Myocyte (in vitro differentiated cells): ENCODE measurements at places on chromosomes 2 and 18.

DNA sequence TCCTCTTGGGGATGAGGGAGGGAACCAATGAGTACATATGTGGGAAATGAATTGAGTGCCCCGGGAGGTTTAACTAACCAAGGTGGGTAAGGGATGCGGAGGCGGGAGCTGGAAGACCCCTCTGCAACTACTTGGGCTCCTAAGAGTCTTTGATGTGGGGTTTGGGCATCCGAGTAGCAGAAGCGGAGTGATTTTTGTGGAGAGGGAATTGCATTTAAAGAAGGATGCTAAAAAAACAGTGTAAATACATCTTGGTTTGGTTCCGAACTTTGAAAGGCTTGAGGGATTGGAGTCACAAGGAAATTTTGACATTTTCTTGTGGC, 215.7 kb downstream of the MCFD2 start:
- peak; percentile 13 for DNase-seq

DNA sequence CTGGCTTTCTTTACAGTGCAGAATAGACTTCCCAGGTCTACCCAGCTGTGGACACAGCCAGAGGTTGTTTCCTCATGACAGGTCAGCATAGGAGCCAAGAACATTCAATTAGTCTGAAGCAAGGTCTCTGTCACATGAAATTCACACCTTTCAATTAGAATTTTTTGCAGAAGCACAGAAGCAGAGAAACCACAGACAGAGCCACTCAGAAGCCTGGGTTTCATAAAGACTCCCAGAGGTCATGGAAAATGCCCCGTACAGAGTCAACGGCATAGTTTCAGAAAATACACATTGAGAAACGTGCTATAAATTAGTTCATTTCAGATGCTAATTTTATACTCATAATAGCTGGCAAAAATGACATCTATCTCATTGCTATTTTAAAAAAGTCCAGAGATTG, 87.0 kb upstream of the TMEM200C start:
- DNase-seq, result no peak

DNA sequence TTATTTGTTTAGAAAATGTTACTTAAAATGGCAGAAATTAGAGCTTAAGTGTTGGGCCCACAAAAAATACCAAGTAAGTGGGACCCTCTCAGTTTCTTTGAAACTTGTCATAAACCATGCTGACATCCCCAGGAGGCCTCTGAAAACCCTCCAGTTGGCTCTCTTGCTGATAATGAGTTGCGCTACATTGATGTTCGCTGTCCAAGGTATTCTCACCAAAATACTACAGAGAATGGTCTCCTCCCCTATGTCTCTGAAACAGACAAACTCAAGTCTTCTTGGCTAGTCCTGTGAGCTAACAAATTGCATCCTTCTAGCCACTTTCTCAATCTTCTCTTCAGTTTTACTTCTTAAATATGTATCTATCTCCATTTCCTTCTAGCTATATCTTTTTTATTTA, 669.4 kb downstream of the IRS1 start:
- DNase-seq, result peak; percentile 56

GRCh38 chr2:216375286-216375685, 3.0 kb upstream of the MARCHF4 start:
- no peak for DNase-seq

DNA sequence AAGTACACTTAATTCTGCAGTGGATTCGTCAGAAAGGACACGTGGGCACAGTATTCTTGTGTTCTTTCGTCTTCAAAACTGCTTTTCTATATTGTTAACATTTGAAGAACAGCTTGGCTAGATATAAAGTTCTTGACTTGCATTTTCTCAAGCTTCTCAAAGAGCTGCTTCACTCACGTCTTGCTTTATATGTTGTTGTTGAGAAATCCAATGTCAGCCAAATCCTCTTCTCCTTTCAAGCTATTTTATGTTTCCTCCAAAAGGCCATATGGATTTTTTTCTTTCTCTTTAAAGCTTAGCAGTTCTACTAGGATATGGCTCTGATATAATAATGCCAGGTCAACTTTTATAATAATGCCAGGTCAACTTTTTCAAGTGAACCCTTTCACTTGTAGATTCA, 65.5 kb upstream of the CYP1B1 start:
- no peak for DNase-seq

- DNase-seq, result peak; percentile 95
Observed at GRCh38 chr2:38723173-38723572, 28.0 kb downstream of the SRSF7 start.

GRCh38 chr18:67864677-67865340, 348.3 kb upstream of the DSEL start:
- DNase-seq, result peak; percentile 13

DNA sequence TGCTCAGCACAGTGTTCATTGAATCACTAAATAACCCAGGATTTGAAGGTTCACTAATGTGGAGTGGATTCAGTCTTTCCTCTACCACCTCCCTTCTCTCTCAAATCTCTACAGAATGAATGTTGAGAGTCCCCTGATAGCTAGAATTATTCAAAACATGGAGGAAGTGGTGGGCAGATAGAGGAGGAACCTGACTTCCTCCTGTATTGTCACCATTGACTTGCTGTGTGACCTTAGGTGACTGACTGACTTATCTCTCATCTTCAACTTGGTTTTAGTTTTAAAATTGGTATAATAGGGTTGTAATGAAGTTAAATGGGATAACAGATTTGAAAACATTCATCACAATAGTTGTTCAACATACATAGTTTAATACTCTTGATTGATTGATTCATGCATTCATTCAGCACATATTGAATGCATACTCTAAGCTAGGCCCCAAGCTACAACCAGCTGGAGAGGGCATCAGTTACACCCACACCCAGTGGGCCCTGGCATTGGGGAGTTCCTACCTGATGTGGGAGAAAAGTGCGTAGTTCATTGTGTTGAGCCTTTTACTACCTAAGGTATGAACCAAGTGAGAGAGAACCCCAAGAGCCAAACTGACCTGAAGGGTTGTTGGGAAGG, 96.0 kb downstream of the WDR7 start:
- DNase-seq, result no peak

- no peak for DNase-seq
Observed at GRCh38 chr18:80074697-80075096, 34.4 kb upstream of the ADNP2 start.

DNA sequence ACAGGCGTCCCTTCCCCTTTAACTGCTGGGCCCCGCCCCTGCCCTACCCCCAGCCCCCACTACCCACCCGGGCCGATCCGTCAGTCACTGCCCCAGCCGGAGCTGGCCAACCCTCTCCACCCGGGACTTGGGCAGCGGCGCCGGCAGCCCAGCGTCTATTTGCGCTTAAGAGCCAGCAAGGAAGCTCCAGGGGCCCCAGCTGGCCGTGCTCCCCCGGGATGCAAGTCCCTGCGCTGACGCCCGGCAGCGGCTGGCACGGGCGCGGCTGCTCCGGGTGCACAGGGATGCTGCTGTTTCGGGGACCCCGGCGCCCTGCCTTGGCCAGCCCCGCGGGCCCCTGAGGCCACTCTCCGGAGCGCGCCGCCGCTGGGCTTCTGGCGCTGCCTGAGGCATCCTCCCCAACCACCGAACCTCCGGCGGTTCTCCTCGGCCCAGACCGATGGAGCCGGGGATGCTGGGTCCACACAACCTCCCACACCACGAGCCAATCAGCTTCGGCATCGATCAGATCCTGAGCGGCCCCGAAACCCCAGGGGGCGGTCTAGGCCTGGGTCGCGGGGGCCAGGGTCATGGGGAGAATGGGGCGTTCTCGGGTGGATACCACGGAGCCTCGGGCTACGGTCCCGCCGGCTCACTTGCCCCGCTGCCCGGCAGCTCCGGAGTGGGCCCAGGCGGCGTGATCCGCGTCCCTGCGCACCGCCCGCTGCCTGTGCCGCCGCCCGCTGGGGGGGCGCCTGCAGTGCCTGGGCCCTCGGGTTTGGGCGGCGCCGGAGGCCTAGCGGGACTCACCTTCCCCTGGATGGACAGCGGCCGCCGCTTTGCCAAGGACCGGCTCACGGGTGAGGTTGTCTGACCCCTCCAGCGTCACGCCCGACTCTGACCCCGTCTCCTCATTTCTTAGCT, at the start of gene TLX2:
Gene TLX2, plus strand, starts transcription at position 83 of the 903 bp plus-strand sequence. Its CDS starts 357 bp downstream, at position 440.
- no peak for DNase-seq
